AG04449 (cell line): ENCODE measurements at places on chromosomes 11 and 22.

DNA sequence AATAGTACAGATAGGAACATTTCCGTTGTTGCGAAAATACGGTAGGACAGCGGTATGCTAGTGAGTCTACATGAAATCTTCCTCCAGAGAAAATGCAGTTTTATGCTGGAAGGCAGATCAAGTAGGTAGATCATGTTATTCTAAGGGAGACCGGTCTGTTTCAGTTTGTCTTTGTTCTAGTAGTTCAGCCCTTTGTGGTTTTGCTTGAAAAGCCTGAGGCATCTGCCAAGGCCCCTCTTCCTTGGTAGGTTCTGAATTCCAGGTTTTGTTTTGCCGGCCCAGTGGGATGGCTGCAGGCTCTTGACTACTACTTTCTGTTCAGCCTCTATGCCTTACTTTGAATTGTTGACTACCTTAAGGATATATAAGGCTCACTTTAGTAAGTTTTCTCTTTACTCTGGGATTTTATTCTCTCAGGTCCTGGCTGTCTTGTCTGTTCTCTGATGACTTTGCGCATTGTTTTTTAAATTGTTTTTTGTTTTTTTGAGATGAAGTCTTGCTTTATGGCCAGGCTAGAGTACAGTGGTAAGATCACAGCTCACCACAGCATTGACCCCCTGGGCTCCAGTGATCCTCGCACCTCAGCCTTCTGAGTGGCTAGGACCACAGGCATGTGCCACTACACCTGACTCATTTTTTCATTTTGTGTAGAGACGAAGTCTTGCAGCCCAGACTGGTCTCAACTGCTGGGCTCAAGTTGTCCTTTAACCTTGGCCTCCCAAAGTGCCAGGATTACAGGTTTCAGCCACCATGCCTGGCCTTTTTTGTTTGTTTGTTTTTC, 53.7 kb downstream of the HIPK3 start:
- no peak for DNase-seq

- no peak for DNase-seq
Measured at GRCh38 chr11:87275176-87275575, 237.4 kb downstream of the TMEM135 start.

DNA sequence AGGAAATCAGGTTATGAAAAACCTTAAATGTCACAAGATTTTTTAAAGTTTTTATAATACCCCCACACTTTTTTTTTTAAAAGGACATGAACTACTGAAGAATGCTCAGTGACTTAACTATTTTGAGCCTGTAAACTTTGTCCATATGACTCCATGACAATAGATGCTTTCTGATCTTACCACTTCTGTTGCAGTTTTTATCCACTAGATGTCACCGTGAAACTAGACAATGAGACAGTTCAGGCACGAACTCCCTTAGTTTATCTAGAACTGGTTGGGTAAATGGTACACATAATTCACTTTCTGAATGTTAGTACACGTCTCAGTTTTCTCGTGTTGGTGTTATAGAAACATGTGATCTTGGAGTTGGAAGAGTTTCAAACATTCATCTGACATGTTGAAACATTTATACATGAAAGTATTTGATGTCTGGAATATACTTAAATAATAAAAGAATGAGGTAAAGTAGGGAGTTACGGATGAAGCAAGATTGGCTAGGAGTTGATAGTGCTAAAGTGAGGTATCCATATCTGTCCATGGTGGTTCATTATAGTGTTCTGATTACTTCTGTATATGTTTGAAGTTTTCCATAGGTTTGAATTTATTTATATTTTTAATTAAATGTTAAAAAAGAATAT, 8.1 kb downstream of the CCDC15 start:
- DNase-seq = peak; percentile 33

- DNase-seq = no peak
Measured at GRCh38 chr11:468493-468892, 18.4 kb downstream of the PTDSS2 start.

DNA sequence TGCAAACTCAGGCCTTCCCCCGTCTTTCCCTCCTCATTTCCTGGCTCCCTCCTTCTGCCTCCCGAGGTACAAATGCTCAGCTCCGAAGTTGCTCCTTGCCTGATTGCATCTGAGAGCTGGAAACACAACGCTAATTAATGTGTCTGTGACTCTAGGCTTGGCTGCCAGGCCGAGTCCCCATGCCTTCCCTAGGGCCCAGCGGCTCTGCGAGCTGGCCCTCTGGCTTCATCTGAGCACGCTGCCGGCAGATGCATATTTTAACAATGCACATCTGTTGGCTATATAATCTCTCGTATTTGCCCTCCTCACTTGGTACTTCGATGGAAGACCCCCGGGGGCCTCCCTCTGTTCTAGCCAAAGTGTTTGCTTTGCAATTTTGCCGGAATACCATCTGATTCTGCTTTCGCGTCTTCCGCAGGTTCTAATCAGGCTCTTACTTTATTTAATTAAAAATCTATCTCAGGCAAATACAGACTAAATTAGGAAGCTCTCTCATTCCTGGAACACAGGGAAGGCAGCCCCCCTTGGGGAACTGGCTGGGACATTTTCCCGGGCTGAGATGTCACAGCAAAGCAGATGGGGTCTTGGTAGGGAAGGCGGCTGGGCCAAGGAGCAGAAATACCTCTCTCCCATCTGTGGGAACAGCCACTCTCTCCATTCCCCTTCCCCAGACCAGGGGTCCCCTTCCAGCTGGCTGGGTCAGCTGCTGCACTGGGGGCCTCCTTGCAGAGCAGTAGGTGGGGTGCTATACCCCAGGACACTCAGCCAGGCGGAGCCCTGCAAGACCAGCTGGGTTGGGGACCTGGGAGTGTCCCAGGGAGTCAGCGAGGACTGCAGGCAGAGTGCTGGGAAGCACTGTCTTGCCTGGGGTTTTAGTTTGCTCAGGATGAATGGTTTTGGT, 162.8 kb downstream of the ST3GAL4 start:
- DNase-seq = no peak

- DNase-seq = no peak
Measured at GRCh38 chr22:42860968-42861367, 3.9 kb upstream of the ARFGAP3 start.

- DNase-seq = no peak
Measured at GRCh38 chr11:18173225-18173866, 709 bp downstream of the MRGPRX4 start.

DNA sequence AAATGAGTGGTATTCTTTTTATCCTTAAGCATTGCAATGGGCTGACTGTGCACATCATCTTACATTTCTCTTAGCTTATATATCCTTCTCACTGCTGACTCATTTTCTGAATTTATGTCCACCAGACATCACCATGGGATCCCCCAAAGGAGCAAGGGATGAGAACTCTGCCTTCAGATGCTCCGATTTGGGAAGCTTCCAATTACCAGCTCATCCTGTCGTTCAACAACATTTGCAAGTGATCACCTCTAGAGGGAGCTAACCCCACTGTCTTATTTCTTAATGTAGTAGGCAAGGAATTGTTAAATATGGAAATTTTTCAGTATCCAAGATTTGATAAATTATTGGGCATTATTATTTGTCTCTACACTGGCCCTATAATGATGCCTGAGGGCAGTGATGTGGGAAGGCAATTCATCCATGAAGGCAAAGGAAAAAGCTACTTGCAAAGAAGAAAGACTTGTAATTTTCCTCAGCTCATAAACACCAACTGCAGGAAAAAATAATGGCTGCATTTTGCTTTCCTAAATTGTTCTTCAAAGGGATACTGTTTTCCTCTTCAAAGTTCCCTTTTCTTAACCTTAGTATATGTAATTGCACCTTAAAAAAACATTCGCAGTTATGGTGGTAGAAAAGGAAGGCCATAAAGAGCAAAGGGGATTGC, 102.4 kb upstream of the FSHB start:
- DNase-seq = no peak

DNA sequence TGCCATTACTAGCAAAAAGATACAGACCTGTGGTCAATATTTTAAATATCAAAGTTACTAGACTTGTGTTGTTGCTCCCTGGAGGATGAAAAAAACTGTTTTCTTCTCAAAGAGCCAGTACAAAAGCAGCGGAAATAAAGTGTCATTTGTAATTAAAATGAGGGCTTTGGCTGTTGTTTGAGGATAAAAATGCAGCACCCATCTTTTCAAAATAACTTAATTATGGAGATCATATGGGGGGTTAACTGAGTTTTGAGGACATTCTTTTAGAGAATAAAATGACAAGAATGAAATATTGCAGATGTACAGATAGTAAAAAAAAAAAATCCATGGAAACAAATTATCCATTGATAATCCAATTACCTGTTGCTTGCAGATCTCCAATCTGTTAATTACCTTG, 1484.4 kb downstream of the LRRC4C start:
- DNase-seq = no peak

- peak; percentile 50 for DNase-seq
Measured at GRCh38 chr22:43090130-43090789, 1.1 kb upstream of the TTLL1 start.

DNA sequence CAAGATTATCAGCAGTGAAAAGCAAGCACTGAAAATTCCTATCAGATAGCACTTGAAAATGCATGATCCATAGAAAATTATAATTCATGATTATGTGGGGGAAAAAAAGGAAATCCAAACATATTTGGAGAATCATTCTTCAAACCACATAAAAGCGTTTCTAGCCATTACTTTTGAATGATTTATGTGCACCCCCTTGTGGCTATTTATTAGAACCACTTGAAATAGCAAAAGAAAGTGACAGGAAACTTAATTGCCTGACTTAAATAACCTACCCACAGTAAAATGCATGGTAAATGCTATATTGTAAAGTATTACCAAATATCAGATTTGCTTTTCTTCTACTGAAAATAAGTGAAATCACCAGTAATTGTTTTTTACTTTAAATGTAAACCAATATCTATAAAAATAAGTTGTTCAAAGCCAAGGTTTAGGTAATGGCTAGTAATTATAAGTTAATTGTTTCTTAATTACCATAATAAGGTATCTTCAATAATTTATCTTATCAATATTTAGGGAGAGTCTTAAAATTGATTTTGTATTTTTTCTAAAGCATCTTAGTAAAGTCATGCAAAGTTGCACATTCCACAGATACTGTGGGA, 168.5 kb downstream of the ARHGAP42 start:
- DNase-seq = no peak

DNA sequence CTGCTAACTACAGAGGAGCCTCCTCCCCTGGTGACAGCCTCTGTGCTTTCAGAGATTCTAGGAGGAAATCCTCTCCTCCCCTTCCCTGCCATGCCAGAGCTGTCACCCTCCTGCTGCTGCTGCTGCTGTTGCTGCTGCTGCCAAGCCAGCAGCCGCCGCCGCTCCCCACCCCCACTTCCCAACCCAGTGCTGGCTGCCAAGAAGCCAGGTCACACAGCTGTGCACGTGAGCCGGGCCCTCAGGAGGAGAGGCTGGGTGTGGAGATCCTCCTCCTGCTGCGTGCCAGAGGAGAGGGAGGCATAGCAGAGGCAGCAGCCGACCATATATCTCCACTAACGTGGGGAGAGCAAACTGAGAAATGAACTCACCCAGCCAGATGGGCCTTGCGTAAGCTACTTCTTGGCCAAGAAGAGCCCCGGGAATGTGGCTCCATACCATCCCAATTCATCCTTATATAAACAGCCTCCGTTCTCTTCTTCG, 12.4 kb downstream of the CRY2 start:
- peak; percentile 99 for DNase-seq

GRCh38 chr11:91397134-91397468, 827.5 kb upstream of the FAT3 start:
- DNase-seq = no peak

DNA sequence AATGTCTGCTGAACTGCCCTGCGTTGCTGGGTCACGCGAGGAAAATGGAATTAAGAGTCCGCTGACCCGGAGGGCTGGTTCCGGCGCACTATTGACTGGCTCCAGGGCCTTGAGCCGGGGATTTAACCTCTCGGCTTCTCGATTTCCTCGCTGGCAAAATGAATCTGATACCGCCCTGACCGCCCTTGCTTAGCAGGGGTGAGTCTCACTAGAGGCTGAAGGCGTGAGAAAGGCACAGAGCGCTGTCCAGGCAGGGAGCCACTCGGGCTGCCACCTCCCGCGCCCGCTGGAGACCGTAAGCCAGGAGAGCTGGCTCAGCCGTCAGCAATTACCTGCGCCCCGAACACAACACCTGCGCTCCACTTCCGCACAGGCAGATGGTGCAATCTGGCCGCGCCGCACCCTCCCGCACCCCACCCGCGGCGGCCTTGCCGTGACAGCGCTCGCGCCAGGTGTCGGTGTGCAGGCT, 65.6 kb downstream of the BUD13 start:
- no peak for DNase-seq

- DNase-seq = no peak
Measured at GRCh38 chr11:94036096-94036495, 14.9 kb downstream of the HEPHL1 start.

DNA sequence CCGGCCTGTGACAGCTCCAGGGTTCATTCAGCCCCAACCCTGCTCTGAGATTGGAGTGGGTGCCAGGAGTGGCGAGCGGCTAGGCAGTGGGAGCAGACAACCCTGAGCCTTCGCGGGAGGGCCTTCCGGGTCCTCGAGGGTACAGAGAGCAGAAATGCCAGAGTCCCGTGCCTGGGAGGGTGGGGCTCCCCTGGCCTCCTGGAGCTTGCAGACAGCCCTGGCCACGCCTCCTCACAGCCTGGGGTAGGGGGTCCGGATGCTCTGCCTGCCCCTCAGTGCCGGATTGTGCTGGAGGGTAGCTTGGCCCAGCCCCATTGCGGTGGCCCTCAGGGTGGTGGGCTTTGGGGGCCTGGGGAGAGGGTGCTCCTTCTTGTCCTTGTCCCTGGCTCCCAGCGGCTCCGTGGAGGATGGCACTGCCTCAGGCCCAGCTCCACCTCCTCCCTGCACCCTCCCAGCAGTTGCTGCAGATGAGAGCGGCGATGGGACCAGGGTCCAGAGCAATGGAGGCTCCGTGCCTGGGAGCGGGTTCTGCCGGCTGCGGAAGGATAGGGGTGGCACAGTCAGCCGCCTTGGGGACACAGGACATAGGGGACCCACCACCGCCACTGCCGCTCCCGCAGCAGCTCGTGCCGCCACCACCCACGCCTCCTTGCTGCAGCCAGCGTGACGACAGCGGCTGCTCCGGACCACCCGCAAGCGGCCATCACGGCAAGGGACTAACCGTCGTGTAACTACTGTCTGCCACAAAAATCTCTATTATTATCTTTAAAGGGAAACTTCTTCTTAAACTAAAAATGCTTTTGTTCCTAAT, 34.9 kb upstream of the OR10G7 start:
- DNase-seq = no peak
